ENCODE measurements at places on chromosomes 6 and 20. TPM values are rescaled to one million over a fixed set of nuclear protein-coding genes. Genes with fewer than 3 reads are reported as not detected.
A peak's percentile ranks its signal among the peaks of the same experiment; 100 is the strongest.

DNA sequence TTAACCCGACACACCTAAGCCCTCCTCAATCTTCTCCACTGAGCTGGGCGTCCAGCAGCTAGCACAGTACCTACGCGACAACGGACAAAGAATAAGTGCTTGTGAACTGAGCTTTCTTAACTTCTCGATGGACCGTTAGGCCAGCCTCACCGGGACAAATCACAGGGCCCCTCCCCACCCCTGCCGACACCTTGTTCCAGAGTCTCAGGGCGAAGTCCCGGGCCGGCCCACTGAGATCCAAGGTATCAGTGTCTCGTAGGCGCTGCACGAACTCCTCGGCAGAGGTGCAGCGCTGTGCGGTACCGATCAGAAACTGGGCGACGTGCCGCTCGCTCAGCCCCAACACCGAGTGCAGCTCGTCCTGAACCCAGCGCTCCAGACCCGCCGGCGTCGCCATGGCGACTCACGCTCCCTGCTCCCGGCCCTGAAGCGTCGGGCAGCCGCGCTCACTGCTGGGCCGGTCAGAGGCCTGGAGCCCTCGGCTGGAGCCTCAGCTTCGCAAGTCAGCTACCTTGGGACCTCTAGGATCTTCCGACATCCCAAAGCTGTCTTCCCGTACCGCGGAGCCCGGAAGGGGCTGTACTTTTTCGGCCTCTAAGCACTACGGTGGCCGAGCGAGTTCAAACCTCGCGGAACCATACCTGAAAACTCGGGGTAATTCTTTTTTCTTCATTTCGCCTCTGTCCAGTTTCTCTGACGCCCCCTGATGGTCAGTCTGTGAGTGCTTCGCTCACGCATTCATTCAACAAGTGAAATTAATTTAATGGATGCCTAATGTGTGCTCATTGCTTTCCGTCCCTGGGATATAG, at the start of gene DHX16:
DHX16 (minus strand) TSS at position 562 of the 809 bp plus-strand sequence; CDS start at position 397, 165 bp downstream.
- H3K27ac ChIP-seq, result peak within 1 kb of the TSS; percentile 76
- peaks cover 45% of the 10 kb centered on the region for H3K36me3 ChIP-seq
- DNase-seq, result peak; percentile 91

DNA sequence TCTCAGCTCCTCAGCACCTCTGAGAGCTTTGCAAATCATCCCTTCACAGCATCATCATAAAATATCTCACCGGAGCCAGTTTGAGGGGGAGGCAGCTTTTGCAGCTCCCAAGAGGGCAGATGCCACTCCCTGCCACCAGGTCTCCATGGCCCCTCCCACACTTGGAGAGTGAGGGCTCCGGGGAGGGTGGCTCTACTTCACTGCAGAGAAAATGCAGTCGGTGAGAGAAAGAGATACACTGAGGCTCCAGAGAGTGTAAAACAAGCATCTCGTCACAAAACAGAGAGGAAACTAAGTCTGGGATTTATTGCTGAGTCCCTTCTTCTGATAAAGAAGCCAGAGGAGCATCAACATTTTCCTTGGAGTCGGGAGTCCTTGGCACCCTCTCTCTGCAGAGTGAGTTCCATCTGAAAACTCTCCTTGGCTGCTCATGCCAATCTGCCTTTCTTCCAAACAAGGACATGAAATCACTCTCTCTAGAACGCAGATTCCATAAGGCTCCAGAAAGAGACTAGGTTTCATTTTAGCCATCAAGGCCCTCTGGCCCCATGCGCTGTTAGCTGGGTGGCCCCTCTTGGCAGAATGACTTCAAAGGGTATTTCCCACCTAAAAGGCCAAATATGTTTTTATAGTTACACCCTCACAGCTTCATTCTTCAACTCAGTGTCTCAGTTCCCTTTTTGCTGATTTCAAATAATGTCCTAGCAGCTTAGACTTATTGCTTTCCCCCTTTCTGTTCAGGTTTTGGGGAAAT, 70.6 kb upstream of the F13A1 start:
- no peaks in the 10 kb centered on the region for H3K27me3 ChIP-seq
- no peak overlapping the region for H3K27ac ChIP-seq
- H3K36me3 ChIP-seq, result no peaks in the 10 kb centered on the region
- DNase-seq, result no peak
- H3K4me3 ChIP-seq, result no peak overlapping the region

The QRSL1 gene
- 17.9 TPM for total RNA-seq

DNA sequence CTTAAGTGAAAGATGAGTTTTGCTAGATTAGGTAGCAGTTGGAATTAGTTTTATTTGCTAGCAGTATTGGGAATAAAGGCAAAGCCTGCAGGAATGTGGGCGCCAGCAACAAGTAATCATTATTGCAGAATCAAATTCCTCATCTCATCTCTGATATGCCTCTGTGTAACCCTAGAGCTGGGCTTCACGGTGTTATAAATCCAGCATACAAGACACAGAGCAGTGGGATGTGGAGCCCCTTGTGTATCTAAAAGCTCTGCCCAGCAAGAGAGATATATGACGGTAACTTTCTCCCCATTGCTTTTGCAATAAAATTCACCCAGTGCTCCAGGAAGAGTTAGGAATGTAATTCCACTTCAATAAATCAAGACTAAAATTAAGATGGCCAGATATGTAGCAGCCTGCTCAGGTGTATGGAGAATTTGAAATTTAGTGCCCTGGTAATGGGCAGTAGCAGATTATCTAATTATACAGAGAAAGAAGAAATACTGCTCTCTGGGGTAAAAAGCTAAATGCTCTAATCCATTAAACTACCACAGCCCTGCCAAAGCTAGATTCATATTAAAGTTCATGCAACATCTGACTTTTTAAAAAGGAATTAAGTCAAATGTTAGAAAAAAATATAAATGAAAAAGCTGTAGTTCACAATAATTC, 5.6 kb upstream of the BLOC1S5 start:
- peak; percentile 54 for DNase-seq
- H3K4me1 ChIP-seq, result no peaks in the 10 kb centered on the region
- H3K27ac ChIP-seq, result no peak overlapping the region
- no peaks in the 10 kb centered on the region for H3K36me3 ChIP-seq

DNA sequence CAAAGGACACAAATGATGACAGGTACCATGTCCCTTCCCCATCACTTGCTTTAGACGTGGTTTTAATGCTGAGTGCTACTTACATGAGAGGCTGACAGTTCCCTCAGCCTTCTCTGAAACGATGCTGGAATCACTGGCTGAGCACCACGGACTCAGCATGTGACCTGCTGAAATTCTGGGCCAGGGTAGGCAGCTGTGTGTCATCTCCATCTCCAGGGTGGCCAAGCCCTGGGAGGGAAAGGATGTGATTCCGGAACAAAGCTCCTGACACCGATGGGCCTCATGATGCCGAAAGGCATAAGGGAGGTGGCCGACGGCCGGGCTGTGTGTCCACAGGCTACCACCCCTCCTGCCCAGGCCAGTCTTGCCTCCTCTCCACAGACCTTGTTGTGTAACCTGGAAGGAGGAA, 184.3 kb upstream of the CST7 start:
- no peaks in the 10 kb centered on the region for H3K36me3 ChIP-seq
- H3K27me3 ChIP-seq, result no peaks in the 10 kb centered on the region
- no peak overlapping the region for H3K4me3 ChIP-seq
- H3K4me1 ChIP-seq, result peaks cover 21% of the 10 kb centered on the region

Measured in spinal cord (tissue), 10 donors.